ENCODE measurements at places on chromosomes 3 and 15.
A peak's percentile ranks its signal among the peaks of the same experiment; 100 is the strongest.

DNA sequence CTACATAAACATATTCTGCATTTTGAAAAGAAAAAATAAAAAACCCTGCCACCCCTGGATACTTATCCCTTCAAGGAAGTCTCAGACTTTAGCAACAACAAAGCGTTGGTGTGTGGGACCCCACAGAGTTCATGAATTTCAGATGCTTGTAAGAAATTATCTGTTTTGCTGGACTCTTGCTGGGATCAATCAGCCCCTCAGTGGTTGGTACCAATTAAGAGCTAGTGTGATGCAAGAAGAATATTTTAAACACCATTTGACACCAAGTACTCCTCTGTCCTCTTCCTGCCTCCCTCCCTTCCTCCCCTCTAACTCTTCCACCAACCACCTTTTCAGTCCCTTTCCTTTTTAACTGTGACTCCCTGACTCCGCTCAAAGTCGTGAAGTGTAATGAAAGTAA, 51.5 kb downstream of the SST start:
- no peak for DNase-seq

DNA sequence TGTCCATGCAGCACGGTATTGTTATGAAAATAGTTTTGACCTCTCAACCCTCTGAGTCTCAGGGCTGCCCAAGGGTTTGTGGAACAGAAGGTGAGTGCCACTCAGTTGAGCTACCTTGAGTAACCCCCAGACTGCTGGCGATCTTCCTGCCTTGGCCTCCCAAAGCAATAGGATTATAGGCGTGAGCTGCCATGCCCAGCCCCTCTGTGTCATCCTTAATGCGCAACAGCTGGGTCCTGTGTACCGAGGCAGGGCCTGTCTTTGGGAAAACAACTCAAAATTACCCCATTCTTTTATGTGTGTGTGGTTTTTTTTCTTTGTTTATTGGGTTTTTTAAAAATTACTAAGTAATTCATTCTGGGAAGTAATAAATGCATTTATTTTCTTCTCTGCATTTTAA, 78.3 kb upstream of the TPM1 start:
- DNase-seq: no peak

- DNase-seq: peak; percentile 88
Measured at GRCh38 chr3:174541708-174542315, 317.3 kb upstream of the NAALADL2 start.

DNA sequence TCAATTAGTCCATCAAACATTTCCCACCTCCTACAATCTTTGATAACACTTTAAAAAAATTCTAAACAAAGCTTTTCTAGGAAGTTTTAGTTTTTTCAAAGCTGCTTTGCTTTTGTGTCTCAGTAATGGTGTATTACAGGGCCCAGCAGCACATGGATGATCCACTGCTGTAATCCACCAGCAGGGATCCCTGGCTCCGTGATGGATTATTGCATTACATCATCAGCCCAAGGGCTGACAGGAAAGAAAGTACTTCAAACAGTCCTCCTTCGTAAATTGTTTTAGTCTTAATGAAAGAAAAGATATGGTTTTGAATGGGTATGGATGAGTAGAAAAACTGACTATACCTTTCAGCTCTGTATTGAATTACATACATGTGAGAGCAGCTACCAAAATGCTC, 688.9 kb upstream of the NAALADL2 start:
- peak; percentile 66 for DNase-seq

DNA sequence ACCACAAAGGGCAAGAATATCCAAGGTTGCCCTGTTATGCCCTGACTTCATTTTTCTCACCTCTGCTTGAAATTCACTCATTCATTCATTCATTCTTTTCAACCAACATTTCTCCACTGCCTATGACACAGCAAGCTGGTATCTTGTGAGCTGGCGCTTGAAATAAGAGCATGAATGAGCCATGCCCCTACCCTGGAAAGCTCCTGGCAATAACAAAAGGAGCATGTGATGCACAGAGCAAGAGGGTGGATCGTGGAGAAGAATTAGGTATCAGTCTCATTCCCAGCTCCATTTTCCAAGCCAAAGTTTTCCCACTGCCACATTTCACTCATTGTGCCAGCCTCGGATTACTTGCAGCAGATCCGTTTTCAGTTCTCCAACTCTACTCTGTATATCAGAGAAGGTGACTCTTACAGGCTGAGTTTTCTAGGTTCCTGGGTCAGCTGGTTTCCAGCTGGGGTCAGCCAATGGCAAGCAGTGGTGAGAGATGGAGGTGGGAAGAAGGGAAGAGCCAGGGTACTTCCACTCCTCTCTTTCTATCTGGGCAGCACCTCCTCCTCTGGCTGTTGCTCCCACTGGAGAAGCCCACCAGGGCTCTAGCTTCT, 144.8 kb downstream of the SUCLG2 start:
- no peak for DNase-seq

Data from NCI-H2081 (cell line).